ENCODE measurements at places on chromosomes 4 and X. TPM values are rescaled to one million over a fixed set of nuclear protein-coding genes. Genes with fewer than 3 reads are reported as not detected.

The DCAF8L2 gene
- total RNA-seq: not detected

The PF4V1 gene
- total RNA-seq: 4.9 TPM

The UGT2B17 gene
- total RNA-seq: not detected

The RS1 gene
- not detected for total RNA-seq

The SSX4 gene
- total RNA-seq: not detected

The DCLK2 gene
- total RNA-seq: 1.8 TPM

The MED14 gene
- total RNA-seq: 9.7 TPM

The HGFAC gene
- total RNA-seq: not detected

The SASH3 gene
- total RNA-seq: not detected

The ASMT gene
- not detected for total RNA-seq

The CTAG2 gene
- not detected for total RNA-seq

The XG gene
- 1.8 TPM for total RNA-seq

The ABLIM2 gene
- 0.32 TPM for total RNA-seq

The CTAG1B gene
- total RNA-seq: not detected

The AFP gene
- not detected for total RNA-seq

The AVPR2 gene
- total RNA-seq: not detected

The CXCL3 gene
- 7.0 TPM for total RNA-seq

The MAGEB1 gene
- total RNA-seq: not detected

The IBSP gene
- total RNA-seq: not detected

The SPATA4 gene
- not detected for total RNA-seq

The AFAP1 gene
- total RNA-seq: 125 TPM

The PLAC8 gene
- 3.4 TPM for total RNA-seq
